ENCODE measurements at places on chromosomes 3 and 15. TPM values are rescaled to one million over a fixed set of nuclear protein-coding genes. Genes with fewer than 3 reads are reported as not detected.

The PPCDC gene
- polyA plus RNA-seq: 7.4 TPM

The CRABP1 gene
- polyA plus RNA-seq: 9.2 TPM

The SPSB4 gene
- 18.7 TPM for polyA plus RNA-seq

The SLC35G2 gene
- 1.7 TPM for polyA plus RNA-seq
